Lower lobe of right lung (tissue), 2 donors: ENCODE measurements at places on chromosomes 12 and 14.

- no peak for DNase-seq
Measured at GRCh38 chr14:67395086-67395875, 16.7 kb downstream of the PLEK2 start.

DNA sequence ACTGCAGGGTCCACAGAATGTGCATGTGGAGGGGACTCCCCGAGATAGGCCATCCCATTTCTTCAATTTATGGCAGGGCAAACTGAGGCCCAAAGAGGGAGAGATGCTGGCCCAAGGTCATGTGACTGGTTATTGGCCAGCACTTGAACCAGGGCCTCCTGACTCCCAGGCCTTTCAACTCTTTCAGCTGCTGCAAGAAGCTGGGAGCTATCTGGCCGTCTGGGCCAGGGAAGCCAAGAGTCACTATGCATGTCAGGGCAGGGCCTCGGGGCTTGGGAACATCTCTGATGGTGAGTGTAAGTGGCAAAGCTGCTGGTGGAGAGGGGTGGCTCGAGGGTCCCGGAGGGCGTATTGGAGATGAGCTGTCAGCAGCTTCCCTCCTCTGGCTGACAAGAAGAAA, 9.5 kb upstream of the LTBP2 start:
- no peak for DNase-seq

DNA sequence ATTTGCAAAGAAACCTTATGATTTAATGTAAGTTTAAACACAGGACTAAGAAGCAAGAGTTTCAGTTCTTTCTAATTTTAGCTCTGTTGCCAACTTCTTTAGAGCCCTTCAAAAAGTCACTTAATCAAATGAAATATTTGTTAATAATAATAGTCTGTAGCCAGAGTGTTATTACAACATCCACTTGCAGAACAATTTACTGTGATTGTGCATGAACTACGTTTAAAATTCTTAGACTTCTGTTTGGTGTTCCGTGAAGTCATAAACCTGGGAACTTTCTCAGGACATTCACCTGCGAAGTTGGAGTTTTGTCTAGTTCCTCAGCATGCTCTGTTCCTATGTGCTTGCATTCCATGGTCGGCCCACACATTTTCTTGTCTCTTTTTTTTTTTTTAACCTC, 244.0 kb upstream of the AVPR1A start:
- no peak for DNase-seq

DNA sequence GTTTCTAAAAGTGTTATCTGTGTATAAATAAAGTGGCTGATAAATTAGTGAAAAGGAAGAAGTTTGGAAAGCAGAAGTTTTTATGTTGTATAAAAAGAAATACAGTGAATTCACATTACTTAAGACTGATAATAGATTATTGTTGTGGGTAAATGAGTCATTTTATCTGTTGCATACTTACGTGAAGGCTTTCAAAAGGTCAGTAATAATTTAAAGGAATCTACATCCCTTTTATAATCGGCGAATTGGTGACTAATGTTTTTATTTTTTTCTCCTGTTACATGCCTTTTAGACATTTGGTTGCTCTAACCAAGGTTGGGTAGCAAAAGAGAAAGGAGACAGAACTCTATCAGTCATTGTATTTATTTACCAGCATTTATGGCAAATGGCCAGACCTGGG, 155.9 kb downstream of the SLC41A2 start:
- no peak for DNase-seq

DNA sequence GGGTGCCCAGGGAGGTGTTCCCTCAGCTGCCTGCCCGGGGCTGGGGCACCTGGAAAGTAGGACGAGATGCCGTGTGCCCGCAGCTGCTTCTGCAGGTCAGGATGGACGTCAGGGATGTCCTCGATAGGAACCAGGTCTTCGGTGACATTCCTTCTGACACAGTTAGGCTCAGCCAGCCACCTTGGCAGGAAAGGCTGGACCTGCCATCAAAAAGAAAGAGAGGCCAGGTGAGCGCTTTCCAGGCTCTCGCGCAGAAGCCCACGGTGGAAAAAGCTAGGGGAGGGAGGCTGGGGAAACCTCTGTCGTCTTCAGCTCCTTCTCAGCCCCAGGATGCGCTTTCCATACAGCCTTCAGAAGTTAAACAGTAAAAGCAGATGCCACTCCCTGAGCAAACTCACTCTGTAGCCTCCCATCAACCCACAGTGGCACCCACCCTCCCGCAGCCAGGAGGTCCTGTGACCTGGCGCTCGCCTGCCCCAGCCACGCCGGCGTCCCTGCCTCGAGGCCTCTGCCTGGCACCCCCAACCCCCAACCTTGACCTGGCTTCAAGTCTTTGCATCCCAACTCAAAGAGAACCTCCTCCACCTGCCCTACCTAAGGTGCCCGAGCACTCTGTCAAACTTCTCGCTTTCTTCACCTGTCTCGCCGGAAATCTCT, 1.3 kb downstream of the DDX51 start:
- no peak for DNase-seq

- DNase-seq, result no peak
Measured at GRCh38 chr12:97912943-97913342, 450.3 kb downstream of the RMST start.

DNA sequence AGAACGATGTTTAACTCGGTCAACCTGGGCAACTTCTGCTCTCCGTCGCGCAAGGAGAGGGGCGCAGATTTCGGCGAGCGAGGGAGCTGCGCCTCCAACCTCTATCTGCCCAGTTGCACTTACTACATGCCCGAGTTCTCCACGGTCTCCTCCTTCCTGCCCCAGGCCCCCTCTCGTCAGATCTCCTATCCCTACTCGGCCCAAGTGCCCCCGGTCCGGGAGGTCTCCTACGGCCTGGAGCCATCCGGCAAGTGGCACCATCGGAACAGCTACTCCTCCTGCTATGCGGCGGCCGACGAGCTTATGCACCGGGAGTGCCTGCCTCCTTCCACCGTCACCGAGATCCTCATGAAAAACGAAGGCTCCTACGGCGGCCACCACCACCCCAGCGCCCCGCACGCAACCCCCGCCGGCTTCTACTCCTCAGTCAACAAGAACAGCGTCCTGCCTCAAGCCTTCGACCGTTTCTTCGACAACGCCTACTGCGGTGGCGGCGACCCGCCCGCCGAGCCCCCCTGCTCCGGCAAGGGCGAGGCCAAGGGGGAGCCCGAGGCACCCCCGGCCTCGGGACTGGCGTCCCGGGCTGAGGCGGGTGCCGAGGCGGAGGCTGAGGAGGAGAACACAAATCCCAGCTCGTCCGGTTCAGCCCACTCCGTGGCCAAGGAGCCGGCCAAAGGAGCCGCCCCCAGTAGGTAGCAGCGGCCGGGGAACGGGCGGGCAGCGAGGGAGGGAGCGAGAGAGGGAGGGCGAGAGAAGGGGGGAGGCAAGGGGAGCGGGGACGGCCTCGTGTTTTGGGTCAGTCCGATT, 513 bp downstream of the HOXC11 start:
- no peak for DNase-seq

GRCh38 chr12:127459166-127459565, 807.8 kb upstream of the TMEM132C start:
- no peak for DNase-seq

GRCh38 chr14:38775986-38776385, 327.0 kb downstream of the SEC23A start:
- DNase-seq, result no peak

GRCh38 chr14:51188566-51189185, 51.4 kb upstream of the TMX1 start:
- no peak for DNase-seq

DNA sequence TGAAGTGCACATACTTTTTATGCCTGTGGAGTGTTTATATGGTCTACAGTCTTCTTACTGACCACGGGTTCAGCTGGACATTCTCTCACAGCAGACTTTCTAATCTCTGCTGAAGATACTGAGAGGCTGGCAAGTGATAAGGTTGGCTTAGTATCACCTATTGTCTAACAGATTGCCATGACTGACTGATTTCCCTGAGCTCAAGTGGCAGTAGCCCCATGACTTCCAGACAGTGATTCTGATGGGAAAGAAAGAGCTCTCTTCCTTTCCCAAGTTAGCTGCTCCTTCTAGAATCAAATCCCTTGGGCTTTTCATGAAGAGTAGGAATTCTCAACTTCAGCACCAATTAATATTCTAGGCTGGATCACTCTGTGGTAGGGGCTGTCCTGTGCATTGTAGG, 141.4 kb downstream of the ANO4 start:
- DNase-seq, result no peak

DNA sequence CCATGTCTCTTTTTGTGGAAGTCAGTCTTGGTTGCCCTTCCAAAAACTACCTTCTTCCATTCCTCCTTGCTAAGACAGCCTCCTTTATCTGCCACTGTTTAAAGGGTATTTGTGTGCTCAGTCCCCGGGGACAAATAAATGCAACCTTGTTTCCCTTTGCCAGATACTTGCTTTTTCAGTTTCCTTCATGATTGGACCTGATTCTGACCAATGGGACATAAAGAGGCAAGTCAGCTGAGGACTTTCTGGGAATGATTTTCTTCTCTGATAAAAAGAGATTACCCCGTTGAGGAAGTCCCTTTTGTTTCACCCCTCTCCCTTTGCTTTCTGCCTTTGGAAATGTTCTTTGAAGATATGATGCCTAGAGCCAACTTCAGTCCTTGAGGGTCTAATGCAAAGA, 7.4 kb upstream of the TUBA1B start:
- DNase-seq, result no peak

DNA sequence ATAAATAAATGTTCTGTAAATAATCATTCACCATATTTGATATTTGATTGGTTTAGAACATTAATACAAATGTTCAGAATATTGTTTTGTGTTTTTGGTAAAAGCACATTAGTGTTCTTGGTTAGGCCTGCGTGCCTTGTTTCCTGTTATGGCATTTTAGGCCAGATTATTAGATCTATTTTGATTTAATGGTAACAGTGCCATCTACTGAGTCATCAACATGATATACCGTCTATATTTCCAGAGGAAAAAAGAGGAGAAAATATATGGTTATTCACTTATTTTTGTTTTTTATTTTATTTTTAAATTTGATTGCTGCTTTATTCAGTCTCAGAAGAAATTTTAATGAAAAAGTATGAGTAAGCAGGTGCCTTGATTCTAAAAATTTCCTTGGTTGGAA, 60.3 kb downstream of the GPHN start:
- no peak for DNase-seq

DNA sequence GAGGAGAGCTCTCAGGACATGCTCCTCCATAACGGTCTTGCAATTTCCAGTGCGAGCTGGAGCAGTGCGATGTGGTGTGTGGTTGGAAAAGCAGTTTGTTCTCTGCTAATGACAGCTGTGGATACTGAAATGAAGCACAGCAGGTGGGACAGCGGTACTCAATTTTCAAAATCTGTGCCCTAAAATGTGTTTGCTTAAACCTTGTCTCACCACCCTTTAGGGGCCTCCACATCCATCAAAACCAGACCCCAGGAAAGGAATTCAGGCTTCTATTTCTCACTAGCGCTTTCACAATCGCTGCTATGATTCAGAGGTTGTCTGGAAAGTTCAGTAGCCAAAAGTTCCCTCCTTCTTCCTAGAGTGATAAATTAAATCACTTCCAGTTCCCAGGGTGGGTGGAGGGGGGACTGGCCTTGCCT, 440.8 kb downstream of the EGLN3 start:
- no peak for DNase-seq
